ENCODE measurements at places on chromosomes 7 and 10. TPM values are rescaled to one million over a fixed set of nuclear protein-coding genes. Genes with fewer than 3 reads are reported as not detected.

AGMO gene
- not detected for total RNA-seq

OGDHL gene
- total RNA-seq = 0.09 TPM

HMX2 gene
- total RNA-seq = not detected

GRCh38 chr7:153541903-153542302 is 510.3 kb upstream of the DPP6 start:
- DNase-seq = no peak

- no peak for DNase-seq
Observed at GRCh38 chr10:116041948-116042347, 231.1 kb downstream of the GFRA1 start.

GRCh38 chr7:121237601-121238000 is 91.2 kb upstream of the WNT16 start:
- no peak for DNase-seq

DNA sequence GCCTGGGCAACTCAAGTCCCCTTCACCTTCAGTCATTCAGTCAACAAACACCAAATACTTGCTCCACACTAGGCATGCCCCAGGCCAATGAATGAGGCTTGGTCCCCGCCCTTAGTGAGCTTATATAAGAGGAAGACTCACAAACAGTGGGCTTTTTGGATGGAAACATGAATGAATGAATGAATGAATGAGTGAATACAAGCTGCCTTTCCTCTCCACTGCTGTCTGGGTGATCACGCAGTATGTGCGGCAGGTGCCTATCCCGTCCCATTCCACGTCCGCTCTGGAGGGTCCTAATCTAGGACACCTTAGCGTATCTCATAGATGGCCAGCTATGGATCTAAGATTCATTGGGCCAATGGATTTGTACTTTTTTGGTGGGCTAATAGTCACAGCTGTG is 19.8 kb upstream of the GTF2I start:
- no peak for DNase-seq
